ENCODE measurements at places on chromosomes 3 and 15. TPM values are rescaled to one million over a fixed set of nuclear protein-coding genes. Genes with fewer than 3 reads are reported as not detected.

TMC3 gene
- total RNA-seq = not detected

DNA sequence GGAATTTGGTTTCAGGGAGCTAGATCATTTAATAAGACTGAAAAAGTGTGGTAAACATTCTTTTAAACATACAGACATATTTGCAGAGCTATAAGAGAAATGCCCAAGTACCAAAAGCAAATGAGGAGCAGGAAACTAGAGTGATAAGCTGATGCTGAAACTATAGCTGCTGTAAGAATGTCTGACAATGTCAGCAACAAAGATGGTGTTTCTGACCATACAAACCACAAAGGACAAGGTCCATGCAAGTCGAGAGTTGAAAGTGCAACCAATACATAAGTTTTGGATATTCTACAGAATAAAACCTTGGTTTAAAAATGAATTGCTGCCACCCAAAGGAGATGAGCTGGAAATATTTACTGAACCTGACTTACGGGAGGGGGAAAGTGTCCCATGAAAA, 610.2 kb downstream of the TBL1XR1 start:
- DNase-seq = no peak

- no peak for DNase-seq
Measured at GRCh38 chr3:159080256-159080655, 278.4 kb downstream of the MFSD1 start.

DNA sequence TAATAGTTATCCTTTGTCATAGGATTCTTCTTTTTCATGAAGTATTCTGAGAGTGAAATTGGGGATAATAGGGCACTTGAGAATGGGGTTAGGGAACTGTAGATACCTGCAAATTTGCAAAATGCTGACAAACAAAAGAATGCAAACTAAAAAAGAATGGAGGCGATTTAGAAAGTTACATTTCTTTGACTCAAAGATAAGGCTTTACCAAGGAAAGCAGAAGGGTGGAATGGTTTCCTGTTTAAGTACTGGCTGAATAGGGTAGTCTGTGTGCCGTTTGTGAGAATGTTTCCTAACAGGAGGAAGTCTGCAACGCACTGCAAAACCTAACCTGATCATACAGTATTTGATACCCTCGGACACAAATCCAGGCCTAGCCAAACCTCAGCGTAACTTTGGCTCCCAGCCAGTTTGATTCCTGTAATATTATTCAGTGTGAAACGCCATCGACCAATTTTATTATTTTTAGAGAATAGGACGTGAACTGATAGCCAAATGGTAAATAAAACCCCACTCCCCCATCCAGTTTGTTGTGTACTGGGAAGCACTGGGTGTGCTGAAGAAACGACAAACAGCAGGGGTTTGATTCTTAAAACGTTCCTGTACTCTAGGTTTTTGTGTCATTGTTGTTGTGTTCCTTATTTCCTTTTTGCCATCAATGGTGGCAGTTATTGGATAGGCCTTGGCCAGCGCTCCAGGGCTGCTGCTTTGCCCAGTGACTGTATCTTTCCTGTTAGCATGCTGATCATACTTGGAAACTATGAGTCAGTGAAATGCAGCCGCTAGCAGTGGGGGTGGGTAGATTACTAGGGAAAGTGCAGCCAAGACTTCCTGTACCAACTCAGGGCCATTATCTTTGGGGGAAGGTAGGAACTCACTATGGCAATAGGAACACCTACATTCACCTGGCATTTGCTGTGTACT, 148.0 kb upstream of the TBL1XR1 start:
- DNase-seq = no peak

GP9 gene
- not detected for total RNA-seq

DNA sequence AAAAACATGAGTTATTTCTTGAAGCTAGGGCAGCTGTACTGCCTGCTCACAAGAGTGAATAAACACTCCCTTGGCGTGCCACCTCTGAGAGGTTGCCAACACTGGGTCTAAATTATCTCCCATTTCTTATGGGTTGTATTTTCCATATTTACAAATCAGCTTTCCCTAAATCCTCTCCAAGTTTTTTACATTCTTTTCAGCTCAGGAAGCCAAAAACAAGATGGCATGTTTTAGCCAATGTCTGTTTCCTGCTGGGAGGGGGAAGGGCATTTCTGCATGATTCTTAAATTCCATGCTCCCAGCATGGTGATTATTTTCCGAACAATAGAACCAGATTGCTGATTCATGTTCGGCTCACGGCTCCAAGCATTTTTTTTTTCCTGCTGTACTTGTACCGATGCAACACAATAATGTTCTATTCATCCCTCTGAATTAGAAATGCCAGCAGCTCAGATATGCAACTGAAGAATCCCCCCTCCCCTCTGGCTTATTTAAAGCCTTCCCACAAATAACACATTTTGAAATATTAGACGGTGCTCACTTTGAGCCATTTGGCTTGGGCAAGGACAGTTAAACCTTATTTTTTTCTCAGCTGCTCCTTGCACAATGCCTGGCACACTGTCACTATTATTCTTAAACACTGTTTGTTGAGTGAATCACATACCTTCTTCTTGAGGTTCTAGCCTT, 252.5 kb downstream of the THRB start:
- DNase-seq = no peak

- DNase-seq = no peak
Measured at GRCh38 chr3:109963831-109964230, 626.5 kb upstream of the DPPA4 start.

DNA sequence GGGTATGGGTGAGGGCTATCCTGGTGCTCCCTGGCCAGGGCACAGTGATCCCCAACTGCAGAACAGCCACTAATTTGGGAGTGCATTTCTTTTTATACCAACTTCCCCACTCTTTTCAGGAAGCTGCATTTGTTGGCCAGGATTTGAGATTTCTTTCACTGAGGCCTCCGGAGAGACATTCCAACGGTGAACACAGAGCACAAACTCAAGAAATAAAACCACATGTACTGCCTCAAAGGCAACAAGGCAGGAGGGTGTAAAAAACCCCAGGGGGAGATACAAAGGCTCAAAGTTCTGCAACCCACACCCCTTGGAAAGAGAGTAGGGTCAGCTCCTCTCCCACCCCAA, 65.3 kb downstream of the CPN2 start:
- no peak for DNase-seq

GRCh38 chr3:43766672-43767465, 76.1 kb downstream of the ABHD5 start:
- DNase-seq = no peak

DNA sequence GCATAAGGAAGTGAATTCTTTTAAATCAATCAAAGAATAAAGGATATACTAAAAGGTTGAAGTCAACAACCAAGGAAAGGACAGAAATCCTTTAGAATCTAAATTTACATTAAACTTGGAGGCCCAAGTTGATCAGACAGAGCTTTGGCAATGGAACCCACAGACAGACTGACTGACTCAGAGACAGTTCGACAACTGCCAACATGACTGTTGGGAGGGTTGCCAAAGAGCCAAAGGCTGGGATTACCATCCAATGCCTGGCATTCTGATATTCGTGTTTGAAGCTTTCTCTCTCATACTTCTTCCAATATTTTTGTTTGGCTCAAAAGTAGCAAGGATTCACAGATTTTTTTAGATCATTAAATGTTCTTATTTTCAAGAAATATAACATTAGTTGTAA, 406.1 kb downstream of the PLCL2 start:
- DNase-seq = no peak

LARP6 gene
- total RNA-seq = 20.5 TPM

MCF2L2 gene
- total RNA-seq = 1.5 TPM

DNA sequence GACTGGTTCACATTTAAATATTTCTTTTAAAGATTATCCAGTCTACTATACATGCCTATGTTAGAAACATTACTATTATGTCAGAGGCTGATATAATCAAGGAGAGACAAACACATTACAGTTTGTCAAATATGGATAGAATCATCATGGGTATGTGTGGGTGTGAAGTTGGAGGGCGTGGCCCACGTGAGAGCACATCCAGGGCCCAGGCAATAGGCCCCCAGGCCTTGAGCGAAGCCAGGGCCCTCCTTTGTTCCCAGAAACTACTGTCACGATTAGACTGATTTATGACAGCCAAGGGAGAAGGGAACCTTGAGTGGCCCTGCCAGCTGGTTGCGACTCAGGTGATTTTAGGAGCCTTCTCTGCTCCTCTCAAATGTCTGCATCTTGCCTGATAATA, 26.9 kb upstream of the LDHAL6B start:
- DNase-seq = no peak

- no peak for DNase-seq
Measured at GRCh38 chr15:88695101-88695500, 56.3 kb downstream of the ISG20 start.

GRCh38 chr3:114060906-114061655, 4.5 kb downstream of the QTRT2 start:
- no peak for DNase-seq

GRCh38 chr3:17301271-17301670, 416.5 kb downstream of the PLCL2 start:
- DNase-seq = no peak

SH3GL3 gene
- total RNA-seq = 1.4 TPM

KCNAB1 gene
- total RNA-seq = 0.79 TPM

ARHGEF3 gene
- 4.3 TPM for total RNA-seq

DNA sequence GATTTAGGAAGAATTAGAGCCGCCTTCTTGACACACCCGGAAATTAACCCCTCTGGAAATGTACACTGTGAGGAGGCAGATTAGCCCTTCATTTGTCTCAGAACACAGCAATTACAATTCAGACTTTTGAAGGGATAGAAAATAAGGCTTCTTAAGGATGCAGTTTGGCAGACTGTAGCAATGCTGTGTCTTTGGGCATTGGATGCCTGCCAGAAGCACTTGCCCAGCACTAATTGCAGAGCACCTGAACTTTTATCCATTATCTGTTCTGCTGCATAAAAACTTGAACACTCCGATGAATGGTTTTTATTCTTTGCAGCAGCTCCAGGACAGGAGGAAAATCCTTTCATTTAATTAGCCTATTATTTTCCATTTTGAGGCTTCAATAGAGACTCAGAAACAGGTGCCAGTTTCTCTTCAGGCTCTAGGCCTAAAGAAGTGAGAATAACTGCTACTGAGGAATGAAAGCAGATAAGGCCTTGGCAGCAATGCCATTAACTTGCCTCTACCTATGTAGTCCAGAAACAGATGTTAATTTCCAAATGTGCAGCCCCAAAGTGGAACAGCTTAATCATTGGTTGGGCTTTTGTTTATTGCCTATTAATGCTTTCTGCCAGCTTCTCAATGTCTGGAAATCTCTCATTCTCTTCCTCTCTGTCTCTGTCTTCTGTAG, 418.5 kb downstream of the NSUN3 start:
- no peak for DNase-seq

- DNase-seq = no peak
Measured at GRCh38 chr3:42036483-42036823, 54.7 kb upstream of the TRAK1 start.

- no peak for DNase-seq
Measured at GRCh38 chr3:128610451-128611070, 40.1 kb downstream of the RPN1 start.

DNA sequence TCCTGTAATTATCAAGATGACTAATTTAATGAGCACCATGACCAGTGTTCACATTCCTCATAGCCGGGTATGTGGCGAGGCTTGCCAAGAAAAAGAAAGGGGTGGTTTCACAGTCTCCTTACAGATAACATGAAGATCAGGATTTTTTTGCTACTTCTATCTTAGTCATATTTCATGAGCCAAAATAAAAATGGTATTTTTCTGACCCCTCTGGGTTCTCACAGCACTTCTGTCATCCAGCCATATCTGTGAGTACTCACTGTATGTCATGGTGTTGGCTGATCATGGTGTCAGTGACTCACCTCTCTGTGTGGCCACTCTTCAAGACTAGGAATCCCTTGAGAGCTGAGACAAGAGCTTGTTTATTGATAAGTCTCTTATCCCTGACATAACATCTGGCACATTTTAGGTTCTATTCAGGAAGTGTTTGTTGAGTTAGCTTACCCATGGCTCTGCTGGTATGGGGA, 130.5 kb upstream of the LMCD1 start:
- DNase-seq = no peak
